ENCODE measurements at places on chromosomes 2 and 18. TPM values are rescaled to one million over a fixed set of nuclear protein-coding genes. Genes with fewer than 3 reads are reported as not detected.
A peak's percentile ranks its signal among the peaks of the same experiment; 100 is the strongest.

CAPN14 gene
- not detected for total RNA-seq

EGR4 gene
- total RNA-seq, result not detected

DNA sequence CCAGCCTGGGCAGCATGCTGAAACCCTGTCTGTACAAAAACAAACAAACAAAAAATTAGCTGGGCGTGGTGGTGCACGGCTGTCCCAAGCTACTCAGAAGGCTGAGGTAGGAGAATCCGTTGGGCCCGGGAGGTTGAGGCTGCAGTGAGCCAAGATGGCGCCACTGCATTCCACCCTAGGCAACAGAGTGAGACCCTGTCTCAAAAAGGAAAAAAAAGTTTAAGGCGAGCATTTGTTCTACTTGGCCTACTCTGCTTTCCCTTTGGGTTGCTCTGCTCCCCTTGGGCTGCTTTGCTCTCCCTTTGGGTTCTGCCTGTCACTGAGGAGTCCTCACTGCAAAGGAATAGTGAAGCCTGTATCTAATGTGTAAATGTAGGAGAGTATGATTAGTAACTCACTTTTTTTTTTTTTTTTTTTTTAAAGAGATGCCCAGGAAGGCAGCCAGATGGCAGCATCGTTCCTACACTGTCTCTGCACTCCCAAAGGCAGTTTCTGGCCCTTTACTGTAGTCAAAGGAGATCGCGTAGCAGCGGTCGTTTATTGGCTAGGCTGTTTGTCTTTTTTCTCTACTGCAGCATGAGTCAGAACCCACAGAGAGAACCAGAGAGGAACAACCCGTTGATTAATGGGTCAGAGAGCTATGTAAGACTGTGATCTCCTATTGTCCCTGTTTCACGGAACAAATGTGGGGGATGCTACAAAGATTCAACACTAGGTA is 118.3 kb upstream of the CWC22 start:
- DNase-seq, result no peak

- DNase-seq, result peak; percentile 27
Observed at GRCh38 chr2:231364961-231365810, 30.3 kb upstream of the B3GNT7 start.

- no peak for DNase-seq
Observed at GRCh38 chr2:174612970-174613369, 15.4 kb upstream of the WIPF1 start.

GRCh38 chr2:36387258-36387916 is 31.8 kb downstream of the CRIM1 start:
- DNase-seq, result no peak

GRCh38 chr2:2492800-2493199 is 161.7 kb upstream of the MYT1L start:
- no peak for DNase-seq
